ENCODE measurements at places on chromosomes 1 and 21.

GRCh38 chr1:86324130-86324822 lies 71.8 kb downstream of the ODF2L start:
- DNase-seq: no peak

- DNase-seq: no peak
These were observed 8.1 kb upstream of the INKA2 start for GRCh38 chr1:111747282-111747734.

DNA sequence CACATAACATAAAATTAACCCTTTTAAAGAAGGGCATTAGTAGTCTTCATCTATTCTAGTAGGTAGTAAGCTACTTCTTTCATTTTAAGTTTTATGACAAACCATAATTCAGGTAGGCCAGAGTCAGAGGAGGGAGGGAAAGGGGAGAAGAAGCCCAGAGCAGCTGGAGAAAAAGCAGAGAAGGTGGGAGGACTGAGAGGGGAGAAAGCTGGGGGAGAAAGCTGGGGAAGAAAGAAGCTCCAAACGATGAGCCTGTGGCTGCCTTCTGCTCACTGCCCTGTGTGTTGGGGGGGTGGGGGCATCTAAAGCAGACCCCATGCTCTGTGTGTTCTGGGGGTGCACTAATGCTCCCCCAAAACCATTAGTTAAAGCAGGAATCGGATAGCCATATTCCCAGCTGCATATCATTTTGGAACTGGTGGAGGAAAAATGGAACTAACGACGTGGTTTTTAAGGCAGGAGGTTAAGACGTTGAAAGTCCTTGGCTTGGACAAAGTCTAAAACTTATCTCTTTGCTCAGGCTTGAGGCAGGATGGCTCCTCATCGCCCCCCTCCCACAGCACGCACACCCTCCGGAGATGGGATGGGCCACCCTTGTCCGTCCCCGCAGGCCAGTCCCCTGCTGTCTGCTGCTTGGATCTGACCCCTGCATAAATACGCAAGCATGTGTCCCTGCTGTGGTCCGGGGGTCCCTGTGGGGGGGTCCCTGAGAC lies 184.2 kb downstream of the DYRK1A start:
- DNase-seq: no peak

GRCh38 chr1:247165674-247166073 lies 6.1 kb downstream of the ZNF124 start:
- DNase-seq: no peak

GRCh38 chr1:218499911-218500310 lies 154.8 kb downstream of the TGFB2 start:
- DNase-seq: no peak

GRCh38 chr1:150692720-150693119 lies 4.2 kb downstream of the GOLPH3L start:
- no peak for DNase-seq

- no peak for DNase-seq
These were observed 74.6 kb downstream of the DPT start for GRCh38 chr1:168654198-168654915.

DNA sequence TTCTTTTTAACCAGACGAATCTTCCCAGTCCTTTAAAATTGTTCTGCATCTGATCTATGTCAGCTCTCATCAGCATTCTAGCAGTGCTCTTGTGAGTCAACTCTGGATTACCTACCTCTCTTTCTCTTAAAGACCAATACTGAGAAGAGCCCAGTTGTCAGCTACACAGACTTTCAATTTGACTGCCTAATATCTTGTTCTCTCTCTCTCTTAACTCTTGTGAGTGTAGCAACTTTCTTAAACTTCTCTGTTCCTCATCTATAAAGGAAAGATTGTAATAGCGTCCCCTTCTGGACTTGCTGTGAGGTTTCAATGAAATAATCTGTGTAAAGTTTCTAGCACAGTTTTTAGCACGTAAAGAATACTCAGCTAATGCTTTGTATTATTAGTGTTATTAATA lies 499.3 kb upstream of the ADAMTS5 start:
- no peak for DNase-seq

GRCh38 chr1:200437556-200438203 lies 27.8 kb upstream of the ZNF281 start:
- DNase-seq: no peak

- DNase-seq: no peak
These were observed 147.2 kb downstream of the CRB1 start for GRCh38 chr1:197415221-197415620.

- no peak for DNase-seq
These were observed 891.1 kb downstream of the USP25 start for GRCh38 chr21:16620786-16621320.

GRCh38 chr1:92887465-92887864 lies 55.6 kb downstream of the RPL5 start:
- no peak for DNase-seq

DNA sequence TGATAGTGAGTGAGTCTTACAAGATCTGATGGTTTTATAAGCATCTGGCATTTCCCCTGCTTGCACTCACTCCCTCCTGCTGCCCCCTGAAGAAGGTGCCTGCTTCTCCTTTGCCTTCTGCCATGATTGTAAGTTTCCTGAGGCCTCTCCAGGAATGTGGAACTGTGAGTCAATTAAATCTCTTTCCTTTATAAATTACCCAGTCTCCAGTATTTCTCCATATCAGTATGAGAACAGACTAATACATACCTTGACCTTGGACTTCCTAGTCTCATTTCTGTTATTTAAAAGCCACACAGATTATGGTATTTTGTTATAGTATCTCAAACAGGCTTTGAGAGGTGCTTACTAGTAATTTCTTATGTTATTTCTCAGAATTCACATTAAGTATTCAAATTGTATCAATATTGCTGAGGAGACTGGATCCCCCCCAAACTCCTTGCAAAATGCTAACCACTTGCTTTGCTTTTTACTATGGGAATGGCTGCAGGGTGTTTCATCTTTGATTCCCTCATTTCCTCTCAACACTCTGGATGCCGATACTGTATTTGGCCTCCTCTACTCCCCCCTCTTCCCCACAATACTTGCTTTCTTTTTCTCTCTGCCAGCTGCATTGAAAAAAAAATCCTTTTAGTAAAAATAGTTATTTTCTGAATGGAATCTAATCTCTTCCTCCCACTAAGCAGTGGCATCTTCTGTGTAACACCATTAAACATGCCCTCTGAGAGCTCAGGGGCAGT lies 96.9 kb upstream of the WLS start:
- no peak for DNase-seq

GRCh38 chr1:118298397-118298796 lies 113.4 kb upstream of the SPAG17 start:
- no peak for DNase-seq

DNA sequence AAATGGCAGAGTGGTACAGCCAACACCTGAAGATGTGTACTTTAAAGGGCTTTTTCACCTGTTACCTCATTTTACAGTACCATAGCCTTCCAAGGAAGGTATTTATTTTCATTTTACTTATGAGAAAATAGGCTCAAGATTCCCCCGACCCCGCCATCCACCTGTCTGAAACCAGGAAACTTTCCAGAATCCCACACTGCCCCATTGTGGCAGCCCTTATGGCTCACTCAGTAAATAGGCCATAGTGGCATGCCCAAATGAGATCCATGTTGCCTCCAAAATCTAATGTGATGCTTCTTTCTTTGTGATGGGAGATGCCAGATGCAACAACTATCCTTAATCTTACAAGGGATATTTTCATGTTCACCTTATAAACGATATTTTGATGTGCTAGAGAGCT lies 97.8 kb downstream of the EBNA1BP2 start:
- no peak for DNase-seq

All from HS-27A (cell line).